ENCODE measurements at places on chromosomes 12 and 14.

DNA sequence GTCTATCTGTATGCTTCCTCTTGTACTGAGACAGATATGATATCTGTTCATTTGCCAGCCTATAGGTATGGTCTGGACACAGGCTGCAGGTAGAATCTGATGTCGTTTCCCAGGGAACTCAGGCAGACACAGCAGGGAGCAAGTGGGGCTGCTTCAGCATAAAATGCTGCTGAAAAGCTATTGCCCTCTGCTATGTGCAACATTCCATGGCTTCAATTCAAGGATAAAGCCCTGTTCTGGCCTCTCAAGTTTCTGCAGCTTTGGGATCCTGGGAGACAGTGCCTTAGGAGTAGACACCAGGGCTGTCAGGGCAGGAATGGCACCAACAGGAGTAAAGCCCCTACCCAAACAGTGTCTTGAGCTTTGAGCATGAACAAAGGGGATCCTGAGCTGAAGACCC is 173.5 kb downstream of the SLC41A2 start:
- DNase-seq: no peak

- no peak for DNase-seq
Observed at GRCh38 chr12:107533218-107533617, 152.4 kb upstream of the PWP1 start.

DNA sequence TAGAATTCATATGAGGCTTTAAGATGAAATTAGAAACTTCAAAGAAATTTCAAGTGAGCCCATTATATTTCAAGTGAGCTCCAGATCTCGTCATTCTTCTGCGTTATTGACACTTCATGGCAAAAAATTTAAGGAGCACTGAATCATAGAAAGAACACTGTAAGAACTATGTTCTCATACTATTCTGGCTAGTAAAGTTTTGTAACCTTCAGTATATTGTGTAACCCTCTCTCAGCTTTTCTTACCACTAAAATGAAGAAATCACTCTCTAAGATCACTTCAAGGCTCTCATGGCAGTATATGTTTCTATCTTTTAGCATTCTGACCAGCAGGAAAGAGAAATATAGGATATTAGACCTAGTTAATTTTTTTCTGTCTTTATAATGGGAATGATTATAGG is 6.3 kb downstream of the GPHN start:
- no peak for DNase-seq

DNA sequence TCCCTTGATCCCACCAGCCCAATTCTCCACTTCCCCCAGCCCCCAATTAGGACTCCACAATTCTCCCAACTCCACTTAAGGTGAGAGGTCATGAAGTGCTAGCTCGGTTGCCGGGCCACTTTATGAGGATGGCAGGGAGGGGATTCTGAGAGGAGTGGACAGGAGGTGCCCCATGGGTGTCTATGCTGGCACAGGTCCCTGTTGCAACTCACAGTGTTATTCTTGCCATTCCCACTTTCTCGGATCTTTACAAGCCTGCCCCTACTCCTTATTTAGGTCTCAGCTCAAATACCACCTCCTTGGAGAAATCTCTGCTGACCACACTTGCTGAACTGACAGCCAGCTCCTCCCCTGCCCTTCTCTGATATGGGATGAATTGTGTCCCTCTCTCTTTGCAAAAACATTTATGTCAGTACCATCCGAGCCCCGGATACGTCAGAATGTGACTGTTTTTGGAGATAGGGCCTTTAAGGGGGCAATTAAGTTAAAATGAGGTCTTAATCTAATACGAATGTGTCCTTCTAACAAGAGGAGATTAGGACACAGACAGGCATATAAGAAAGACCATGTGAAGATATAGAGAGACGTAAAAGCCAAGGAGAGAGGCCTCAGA is 4.2 kb upstream of the LGALS3 start:
- DNase-seq: no peak

DNA sequence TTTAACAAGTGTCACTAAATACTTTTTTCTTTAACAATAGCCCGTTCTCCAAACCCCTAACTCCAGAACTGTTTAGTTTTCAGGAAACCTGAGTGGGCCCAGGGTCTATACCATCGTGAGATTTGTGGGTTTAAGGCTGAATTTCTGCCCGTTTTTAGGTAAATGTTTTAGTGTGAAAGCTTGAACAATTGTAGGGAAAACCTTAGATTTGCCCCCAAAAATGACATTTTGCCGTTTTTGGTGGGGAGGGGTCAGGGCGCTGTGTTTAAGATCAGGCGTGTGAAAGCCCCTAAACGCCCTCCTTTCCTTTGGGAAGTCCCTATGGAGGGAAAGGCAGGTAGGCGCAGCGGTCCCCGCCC is 320 bp upstream of the PRPF39 start:
- no peak for DNase-seq

- no peak for DNase-seq
Observed at GRCh38 chr14:62053188-62053587, 291.0 kb downstream of the SNAPC1 start.

DNA sequence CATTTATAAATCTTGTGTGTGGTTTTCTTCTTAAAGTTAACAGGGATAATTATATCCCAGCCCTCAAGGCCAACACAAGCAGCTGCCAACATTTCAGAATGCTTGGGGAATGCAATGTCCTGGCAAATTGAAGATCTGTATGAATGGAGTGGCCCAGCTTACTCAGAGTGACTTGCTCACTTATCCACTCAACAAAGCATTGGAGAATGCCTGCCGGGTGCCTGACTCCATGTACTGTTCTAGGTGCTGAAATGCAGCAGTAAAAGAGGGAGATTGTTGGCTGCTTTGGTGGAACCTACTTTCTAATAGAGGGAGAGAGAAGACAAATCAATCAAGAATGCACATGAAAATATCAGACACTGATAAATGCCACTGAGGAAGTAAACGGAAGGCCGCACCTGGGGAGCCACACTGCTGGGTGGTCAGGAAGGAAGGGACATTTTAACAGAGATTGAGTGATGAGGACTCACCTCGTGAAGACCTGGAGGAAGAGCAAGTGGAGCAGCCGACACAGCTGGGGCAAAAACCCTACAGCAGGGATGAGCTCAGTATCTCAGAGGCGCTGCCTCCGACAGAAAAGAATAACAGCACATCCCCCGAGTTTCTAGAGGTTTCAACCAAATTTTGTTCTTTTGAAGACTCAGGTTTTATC is 61.2 kb upstream of the VASH1 start:
- no peak for DNase-seq

DNA sequence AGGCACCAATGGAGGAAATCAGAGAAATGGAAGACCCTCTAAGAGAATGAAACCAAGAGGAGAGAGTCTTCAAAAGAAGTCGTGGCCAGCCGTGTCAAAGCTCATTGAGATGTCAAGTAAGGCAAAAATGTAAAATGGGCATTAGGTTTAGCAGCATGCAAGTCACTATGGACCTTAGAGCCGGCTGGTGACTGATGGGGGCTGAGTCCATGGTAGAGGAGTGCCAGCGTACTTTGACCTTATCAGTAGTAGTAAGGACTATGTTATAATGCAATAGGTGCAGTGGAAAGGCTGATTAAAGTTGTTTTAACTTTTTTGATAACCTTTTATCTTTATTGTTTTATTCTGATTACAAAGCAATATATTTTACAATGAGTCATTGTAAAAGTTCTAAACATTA is 66.5 kb downstream of the ANO6 start:
- DNase-seq: no peak

DNA sequence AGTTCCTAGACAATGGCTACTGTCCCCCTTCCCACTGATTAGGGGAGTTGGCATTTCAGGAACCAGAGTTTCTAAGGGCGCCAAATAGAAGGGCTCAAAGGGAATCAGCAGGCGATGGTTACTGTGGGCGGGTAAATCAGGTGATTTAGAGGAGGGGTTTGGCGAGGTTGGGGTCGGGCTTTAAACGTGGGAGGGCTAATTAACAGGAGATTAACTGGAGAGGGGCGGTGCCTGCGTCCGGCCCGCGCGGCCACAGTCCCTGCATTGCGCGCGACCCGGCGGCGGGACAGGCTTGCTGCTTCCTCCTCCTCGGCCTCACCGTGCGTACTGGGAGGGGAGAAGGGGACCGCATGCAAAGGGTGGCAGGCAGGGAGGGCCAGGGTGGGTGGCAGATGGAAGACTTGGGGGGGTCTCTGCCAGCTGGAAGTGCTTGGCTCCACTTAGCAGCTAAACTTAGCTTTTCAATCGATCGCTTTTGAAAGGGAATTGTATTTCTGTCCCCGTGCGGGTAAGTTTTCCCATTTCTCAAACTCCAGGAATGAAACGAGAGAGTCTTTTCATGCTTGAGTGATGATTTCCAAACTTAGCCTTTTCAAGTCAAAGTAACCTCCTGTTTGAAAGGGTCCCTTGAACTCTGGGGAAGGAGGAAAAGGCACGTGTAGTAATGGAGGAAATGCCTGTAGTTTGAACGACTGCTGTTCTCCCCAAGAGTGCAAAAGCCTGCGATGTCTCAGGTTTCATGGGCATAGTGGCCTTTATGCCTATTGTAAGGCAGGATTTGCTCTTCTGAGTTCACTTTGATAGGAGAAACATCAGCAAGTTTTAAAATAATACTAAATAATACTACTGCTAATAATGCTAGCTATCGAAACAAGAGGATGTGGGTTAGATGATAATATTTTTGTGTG is at the start of gene MGST1:
MGST1 (plus strand) TSS at position 255 of the 908 bp plus-strand sequence. CDS start 6,608 bp downstream, outside the sequence.
- no peak for DNase-seq

DNA sequence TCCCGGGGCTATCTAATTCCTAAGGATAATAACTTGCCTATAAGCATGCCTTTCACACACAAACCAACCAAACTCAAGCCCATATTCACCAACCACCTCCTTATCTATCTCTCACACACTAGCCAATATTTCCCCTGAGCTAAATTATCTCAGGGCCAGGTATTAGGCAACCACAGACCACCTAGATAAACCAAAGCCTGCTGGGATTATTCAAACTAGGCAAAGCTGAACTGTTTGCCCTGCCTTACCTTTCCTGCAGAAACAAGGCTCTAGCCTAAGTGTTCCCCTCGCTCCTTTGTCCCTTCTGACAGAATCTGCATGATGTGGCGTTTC is 114.7 kb upstream of the EEA1 start:
- DNase-seq: no peak

GRCh38 chr12:109551108-109551507 is 22.2 kb downstream of the MMAB start:
- DNase-seq: no peak

DNA sequence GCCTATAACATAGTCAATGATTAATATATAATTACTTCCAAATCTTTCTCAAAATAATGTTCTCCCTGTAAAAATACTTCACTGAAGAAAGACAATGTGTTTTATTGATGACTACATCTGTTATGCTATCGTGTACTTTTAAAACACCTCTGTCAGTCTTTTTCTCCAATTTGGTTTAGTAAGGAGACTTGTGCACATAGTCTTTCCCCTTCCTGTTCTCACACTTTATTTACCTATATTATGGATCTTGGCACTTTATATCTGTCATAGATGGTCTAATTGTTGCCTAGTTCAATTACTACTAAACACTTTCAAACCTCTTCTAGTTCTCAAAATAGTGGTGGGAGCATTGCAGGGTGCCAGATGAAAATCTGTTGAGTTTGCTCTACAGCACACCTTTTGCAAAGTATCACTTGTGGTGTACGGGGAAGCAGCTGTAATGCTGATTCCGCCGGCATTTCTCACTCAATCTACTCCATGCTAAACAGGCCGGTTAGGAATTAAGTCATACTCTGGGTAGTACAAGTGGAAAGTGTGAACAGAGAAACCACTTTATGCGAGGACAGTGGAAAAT is 1.1 kb upstream of the INSM2 start:
- DNase-seq: no peak

DNA sequence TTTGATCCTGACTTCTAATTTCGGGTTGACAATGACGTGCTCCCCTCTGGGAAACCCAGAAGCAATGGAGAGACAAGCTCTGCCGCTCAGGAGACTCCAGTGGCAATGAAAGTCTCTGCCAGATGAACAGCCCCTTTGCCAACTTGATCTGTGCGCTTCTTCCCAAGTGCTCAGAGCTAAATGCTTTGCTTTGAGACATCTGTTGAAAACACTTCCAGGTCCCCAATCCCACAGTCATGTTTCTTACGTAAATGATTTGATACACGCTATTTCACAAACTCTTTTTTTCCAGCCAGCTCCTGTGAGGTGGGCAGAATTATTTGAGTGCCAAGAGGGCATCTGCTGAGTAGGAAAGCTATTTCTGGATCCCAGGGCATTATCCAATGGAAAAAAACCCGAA is 147.6 kb downstream of the RIMBP2 start:
- DNase-seq: no peak

- DNase-seq: no peak
Observed at GRCh38 chr14:78737601-78738000, 567.4 kb downstream of the NRXN3 start.

DNA sequence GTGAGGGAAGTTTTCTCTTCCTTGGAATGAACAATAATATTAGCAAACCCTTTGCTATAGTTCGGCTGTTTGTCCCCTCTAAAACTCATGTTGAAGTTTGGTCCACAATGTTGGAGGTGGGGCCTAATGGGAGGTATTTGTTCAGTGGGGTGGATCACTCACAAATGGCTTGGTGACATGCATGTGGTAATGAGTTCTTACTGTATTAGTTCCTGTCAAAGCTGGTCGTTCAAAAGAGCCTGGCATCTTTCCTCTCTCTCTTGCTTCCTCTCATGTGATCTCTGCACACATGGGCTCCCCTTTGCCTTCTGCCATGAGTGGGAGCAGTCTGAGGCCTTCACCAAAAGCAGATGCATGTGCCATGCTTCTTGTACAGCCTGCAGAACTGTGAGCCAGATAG is 13.1 kb upstream of the PPP4R4 start:
- no peak for DNase-seq

DNA sequence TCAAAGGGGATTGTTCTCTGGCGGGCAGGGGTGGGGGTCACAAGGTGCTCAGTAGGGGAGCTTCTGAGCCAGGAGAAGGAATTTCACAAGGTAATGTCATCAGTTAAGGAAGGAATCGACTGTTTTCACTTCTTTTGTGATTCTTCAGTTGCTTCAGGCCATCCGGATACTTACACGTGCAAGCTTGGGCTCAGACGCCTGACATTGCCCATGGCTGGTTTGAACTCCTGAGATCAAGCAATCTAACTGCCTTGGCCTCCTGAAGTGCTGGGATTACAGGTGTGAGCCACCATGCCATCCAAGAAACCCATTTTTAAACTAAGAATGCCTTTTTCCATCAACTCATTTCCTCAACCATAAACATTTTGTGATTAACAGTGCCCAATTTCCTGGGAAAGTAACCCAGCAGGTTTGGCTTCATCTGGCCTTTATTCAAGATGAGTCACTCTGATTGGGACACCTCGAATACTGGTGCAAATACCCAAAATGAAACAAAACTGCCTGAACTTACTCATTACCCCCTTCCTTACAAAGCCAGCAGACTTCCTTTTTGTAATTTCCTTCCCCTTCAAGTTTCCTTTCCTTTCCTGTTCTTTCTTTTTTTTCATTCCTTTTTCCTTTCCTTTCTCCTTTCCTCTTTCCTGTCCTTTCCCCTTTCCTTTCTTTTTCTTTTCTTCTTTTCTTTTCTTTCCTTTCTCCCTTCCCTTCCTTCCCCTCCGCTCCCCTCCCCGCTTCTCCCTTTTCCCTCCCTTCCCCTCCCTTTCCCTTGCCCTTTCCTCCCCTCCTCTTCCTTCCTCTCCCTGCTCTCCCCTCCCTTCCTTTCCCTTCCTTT is 10.2 kb upstream of the RNASE10 start:
- DNase-seq: no peak

DNA sequence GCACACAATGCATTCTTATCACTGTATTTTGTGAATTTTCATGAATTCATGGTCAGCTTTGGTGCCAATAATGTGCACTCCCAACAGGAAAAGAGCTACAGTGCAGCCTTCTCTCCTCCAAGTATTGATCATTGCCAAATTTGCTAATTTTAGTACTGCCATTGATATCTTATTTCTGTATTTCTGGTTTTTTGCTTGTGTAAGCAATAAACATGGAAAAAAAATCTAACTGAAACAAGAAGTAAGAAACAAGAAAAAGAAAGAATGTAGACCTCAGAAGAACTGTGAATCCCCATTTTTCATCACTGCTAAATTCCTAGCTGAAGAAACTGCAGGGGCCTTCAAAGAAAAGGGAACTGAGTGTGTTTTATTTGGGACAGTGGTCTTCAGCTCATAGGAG is 161.2 kb downstream of the METTL25 start:
- no peak for DNase-seq
